ENCODE measurements at places on chromosomes 16 and 17. TPM values are rescaled to one million over a fixed set of nuclear protein-coding genes. Genes with fewer than 3 reads are reported as not detected.

SRL gene
- total RNA-seq: 0.47 TPM

MYH11 gene
- 31.8 TPM for total RNA-seq

GCSH gene
- 16.6 TPM for total RNA-seq

DNA sequence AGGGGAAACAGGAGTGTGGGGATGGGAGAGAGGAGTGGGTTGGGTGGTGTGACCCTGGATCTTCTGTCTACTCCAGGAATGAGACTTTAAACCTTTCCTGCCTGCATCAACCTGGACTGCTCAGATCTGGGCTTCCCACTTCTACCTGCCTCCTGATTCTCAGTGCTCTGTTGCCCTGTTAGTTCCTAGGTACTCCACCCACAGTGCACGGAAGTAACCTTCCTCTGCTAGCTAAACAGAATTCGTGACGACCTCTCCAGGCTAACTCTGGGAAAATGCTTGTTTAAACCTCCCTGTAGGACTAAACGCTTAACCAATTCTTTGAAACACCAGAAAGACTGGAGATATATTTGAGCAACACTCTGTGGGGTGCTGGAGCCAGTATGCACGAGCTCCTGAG is 83.4 kb upstream of the CLEC3A start:
- H3K36me3 ChIP-seq: no peaks in the 10 kb centered on the region
- no peaks in the 10 kb centered on the region for H3K27me3 ChIP-seq
- no peak overlapping the region for H3K4me3 ChIP-seq
- H3K4me1 ChIP-seq: no peaks in the 10 kb centered on the region
- H3K27ac ChIP-seq: no peak overlapping the region

- H3K27ac ChIP-seq: no peak overlapping the region
- H3K27me3 ChIP-seq: no peaks in the 10 kb centered on the region
- H3K4me1 ChIP-seq: peaks cover 10% of the 10 kb centered on the region
- peaks cover 21% of the 10 kb centered on the region for H3K36me3 ChIP-seq
These were observed 4.9 kb downstream of the KDM8 start for GRCh38 chr16:27208081-27208680.

DNA sequence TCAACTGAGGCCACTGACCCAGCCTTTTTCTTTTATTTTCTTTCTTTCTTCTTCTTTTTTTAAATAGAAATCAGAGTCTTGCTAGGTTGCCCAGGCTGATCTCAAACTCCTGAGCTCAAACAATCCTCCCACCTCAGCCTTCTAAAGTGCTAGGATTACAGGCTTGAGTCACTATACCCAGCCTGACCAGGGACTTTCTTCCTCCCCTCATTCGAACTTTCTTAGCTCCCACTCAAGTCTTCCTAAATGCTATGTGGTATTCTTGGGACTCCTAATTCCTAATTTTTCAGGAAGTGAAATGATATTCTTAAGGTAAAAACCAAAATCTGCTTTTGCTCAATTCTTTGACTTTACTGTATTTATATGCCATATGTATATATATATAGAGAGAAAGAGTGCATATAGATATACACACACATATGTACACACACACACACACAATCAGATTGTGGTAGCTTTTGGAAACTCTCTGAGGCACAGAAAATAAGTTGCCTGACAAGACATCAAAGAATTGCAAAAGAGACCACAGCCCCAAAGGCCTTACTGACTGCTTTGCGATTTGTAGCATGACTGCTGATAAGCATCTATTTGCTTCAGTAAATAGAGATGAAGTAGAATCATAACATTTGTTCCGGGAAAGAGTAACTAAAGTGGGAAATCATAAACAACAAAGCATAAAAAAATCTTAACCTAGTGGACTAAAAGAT is 9.5 kb upstream of the AMZ2 start:
- no peaks in the 10 kb centered on the region for H3K27me3 ChIP-seq
- no peaks in the 10 kb centered on the region for H3K36me3 ChIP-seq
- peaks cover 4% of the 10 kb centered on the region for H3K4me1 ChIP-seq
- H3K4me3 ChIP-seq: no peak overlapping the region
